ENCODE measurements at places on chromosomes 5 and 9.

GRCh38 chr9:33153666-33154065 is 13.5 kb downstream of the B4GALT1 start:
- no peak for DNase-seq

DNA sequence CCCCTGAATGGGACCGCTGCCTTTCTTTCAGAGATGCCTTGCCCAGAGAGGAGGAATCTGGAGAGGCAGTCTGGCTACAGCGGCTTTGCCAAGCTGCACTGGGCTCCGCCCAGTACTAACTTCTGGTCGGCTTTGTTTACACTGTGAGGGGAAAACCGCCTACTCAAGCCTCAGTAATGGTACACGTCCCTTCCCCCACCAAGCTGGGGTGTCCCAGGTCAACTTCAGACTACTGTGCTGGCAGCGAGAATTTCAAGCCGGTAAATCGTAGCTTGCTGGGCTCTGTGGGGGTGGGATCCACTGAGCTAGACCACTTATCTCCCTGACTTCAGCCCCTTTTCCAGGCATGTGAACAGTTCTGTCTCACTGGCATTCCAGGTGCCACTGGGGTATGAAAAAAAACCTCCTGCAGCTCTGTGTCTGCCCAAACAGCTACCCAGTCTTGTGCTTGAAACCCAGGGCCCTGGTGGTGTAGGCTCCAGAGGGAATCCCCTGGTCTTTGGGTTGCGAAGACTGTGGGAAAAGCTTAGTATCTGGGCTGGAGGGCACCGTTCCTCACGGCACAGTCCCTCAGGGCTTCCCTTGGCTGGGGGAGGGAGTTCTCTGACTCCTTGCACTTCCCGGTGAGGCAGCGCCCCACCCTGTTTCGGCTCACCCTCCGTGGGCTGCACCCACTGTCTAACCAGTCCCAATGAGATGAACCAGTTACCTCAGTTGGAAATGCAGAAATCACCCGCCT is 171.2 kb downstream of the CWC27 start:
- no peak for DNase-seq

- no peak for DNase-seq
These were observed 37.4 kb downstream of the C9orf152 start for GRCh38 chr9:110170357-110171257.

DNA sequence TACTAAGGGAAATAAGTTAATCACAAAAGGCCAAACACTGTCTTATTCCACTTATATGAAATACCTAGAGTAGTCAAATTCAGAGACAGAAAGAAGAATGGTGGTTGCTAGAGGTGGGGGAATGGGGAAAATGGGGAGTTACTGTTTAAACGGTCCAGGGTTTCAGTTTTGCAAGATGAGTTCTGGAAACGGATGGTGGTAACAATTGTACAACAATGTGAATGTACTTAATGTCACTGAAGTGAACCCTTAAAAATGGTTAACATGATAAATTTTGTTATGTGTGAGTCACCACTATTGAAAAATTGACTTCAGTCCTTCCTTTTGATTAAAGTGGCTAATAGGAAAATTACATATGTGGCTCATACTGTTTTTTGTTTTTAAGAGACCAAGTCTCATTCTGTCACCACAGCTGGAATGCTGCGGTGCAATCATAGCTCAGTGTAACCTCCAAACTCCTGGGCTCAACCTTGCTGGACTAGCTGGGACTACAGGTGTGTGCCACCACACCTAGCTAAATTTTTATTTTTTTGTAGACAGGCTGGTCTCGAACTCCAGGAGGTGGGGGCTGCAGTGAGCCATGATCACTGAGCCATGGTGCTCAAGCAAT is 8.7 kb downstream of the UBQLN1 start:
- DNase-seq: no peak

GRCh38 chr5:160956051-160956450 is 104.0 kb upstream of the ATP10B start:
- no peak for DNase-seq

GRCh38 chr9:109158651-109159050 is 8.4 kb downstream of the FRRS1L start:
- no peak for DNase-seq

DNA sequence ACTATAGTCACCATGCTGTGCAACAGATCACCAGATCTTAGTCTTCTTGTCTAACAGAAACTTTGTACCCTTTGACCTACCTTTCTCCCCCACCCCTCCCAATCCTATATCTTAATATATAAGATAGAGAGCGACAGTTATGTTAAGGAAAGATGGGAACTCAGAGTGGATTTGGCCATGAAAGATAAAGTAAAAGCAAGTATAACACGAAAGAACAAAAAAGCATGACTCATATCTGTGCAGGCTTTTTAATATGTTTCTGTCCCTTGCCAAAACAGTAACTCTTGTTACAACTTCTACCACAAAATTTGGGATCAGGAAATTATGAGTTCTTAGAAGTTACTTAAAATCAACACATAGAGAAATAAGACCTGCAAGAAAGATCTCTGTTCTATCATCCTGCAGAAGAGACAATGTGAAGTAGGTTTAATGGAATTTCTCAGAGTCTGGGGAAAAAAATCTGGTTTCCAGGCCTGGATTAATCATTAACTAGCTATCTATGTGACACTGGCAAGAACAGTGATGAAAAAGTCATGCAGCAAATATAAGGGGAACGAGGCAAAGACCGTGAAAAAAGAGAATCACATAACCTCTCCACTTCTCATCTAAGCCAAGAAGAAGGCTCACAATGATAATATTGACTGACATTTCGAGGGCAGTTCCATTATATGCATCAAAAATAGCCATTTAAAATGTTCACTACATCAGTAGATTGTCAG is 18.6 kb downstream of the BAAT start:
- no peak for DNase-seq

GRCh38 chr9:125484350-125485282 is 222.4 kb downstream of the MAPKAP1 start:
- DNase-seq: no peak

DNA sequence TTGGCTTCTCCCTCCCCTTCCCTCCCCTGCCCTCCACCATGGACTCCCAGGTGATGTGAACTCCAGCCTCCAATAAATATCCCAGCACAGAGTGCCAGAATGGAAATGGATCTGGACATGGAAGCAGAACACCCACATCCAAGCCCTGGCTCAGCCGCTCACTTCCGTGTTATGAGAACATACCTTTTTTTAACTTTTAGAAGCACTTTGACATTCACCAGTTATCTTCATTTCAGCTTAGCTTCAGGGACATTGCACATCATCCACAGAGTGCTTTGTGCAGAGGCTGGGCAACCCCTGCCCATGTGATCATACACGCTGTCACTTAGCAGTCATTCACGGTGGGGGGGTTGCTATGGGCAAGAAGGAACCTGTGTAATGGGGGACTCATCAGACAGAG is 9.1 kb downstream of the AFAP1L1 start:
- DNase-seq: no peak

DNA sequence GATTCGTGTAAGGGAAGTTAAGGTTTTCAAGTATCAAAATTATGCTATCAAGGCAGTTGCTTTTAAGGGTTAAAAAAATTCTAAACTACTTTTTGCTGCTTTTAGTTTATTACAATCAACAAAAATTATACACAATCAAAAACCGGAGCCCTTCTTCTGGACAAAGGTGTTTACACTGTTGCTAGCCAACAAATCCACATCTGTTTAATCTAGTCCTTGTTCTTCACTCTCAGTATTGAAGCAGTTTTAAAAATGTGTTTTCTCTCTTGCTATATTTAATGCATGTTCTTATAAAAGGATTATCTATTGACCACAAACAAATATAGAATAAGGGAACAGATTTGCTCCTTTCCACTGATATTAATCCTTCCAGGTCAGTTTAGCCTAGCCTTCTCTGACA is 2.5 kb downstream of the FEM1C start:
- DNase-seq: no peak

- DNase-seq: no peak
These were observed 5.2 kb downstream of the DCANP1 start for GRCh38 chr5:135441919-135442318.

DNA sequence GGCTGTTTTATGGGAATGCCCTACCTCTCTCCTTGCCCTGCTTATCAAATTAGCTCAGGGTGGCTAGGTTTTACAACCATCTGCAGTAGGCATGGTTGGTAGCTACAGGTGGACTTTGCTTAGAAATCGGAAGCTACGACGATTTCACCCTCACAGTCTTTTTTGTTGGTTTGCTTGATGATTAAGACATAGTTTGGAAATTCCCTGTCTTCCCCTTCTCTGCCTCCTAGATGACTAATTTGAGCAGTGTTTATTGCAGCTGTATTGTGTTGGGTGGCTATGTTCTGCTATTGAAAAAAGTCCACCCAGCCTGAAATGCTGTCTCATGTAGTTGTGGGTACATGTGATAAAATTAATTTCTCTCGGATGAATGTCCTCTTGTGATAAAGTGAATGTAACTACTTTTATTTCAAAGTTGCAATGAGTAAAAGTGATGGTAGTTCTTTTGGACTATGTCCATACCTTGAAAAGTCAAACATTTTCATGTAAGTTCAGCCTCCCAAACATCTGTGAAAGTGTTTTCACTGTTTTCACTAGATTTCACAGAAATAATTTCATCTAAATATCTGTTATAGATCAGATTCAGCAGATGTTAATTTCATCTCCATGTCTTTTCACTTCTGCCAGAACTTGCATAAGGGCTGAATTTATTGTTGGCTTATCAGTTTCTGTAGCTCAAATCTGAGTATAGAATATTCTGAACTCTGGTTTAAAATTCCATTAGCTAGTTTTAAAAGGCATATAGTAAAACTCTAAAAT is 37.3 kb upstream of the FYB1 start:
- no peak for DNase-seq

DNA sequence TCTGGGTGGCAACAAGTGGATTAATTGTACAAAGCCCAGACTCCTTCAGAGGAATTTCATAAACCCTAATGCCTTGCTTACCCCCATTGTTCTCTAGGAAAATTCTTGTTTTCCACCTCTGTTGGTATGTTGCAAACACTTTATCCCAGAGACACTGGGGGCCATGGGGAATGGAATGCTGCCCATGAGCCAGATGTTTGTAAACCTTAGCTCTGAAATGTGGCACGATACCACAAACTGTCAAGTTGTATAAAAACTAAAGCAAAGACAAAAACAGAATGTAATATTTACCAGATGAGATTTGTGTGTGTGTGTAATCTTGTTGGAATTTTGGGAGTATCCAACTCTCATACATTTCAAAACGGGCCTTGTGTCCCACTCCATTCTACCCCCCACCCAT is 465.0 kb downstream of the EBF1 start:
- no peak for DNase-seq

DNA sequence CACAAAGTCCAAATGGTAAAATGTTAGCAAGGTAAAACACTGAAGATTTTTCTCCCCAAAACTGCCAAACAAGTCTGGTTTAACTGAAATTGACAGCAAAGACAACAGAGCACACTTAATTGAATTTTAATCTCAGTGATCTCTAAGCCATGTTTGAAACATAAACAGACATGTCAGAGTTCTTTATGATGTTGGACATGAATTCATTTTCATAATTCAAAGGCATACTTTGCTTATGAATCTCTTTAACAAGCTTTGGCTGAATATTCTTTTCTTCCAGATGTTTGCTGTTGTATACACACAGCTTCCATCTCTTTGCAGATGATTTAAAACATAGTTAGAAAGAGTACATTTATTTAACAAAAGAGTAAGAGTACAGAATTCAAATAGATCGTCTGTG is 509.1 kb downstream of the RAB3C start:
- DNase-seq: no peak

GRCh38 chr9:6922124-6922676 is 164.4 kb downstream of the KDM4C start:
- no peak for DNase-seq

DNA sequence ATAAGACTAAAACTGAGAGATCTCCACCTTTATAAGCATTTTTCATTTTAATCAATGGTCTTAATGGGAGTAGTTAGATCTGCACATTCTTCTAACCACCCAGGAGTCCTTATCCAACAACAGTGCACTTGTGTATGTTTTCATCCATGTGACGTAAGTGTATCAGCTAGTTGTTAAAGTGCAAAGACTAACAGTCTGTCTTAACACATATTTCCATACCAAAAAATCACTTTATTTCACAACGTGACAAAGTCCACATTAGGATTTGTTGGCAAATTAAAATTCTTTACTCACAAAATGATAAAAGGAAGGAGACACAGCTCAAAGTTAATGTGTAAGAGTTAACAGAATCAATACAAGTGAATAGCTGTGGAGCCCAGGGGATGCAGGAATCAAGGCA is 1.9 kb upstream of the SMC2 start:
- DNase-seq: no peak

DNA sequence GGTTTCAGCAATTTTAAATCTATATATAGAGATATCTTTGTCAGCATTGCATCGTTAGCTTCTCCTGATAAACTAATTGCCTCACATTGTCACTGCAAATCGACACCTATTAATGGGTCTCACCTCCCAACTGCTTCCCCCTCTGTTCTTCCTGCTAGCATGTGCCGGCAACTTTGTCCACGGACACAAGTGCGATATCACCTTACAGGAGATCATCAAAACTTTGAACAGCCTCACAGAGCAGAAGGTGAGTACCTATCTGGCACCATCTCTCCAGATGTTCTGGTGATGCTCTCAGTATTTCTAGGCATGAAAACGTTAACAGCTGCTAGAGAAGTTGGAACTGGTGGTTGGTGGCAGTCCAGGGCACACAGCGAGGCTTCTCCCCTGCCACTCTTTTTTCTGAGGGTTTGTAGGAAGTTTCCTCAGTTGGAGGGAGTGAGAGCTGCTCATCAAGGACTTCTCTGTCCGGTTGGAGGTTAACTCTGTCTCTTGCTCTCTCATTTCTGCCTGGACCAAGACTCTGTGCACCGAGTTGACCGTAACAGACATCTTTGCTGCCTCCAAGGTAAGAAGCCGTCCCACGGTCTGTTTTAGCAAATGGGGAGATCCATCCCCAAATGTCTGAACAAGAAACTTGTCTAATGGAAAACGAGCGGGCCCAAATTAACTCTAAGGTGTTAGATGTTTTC is at the start of gene IL4:
Gene IL4, plus strand, starts transcription at position 51 of the 692 bp plus-strand sequence. Its CDS starts 62 bp downstream, at position 113.
- no peak for DNase-seq
